ENCODE measurements at places on chromosomes 11 and 22. TPM values are rescaled to one million over a fixed set of nuclear protein-coding genes. Genes with fewer than 3 reads are reported as not detected.
A peak's percentile ranks its signal among the peaks of the same experiment; 100 is the strongest.

Gene TREH
- polyA plus RNA-seq, result 0.08 TPM

Gene CDC42BPG
- 8.5 TPM for polyA plus RNA-seq

Gene SYT8
- polyA plus RNA-seq, result 0.36 TPM

Gene MRGPRX3
- polyA plus RNA-seq, result not detected

Gene NUMA1
- polyA plus RNA-seq, result 285 TPM

Gene RPL27A
- polyA plus RNA-seq, result 2,802 TPM

Gene OR10V1
- polyA plus RNA-seq, result not detected

Gene NPAS4
- polyA plus RNA-seq, result 0.33 TPM

Gene IGLL1
- polyA plus RNA-seq, result 0.28 TPM

Gene TMPRSS6
- 0.61 TPM for polyA plus RNA-seq

Gene SPI1
- polyA plus RNA-seq, result 8.8 TPM

DNA sequence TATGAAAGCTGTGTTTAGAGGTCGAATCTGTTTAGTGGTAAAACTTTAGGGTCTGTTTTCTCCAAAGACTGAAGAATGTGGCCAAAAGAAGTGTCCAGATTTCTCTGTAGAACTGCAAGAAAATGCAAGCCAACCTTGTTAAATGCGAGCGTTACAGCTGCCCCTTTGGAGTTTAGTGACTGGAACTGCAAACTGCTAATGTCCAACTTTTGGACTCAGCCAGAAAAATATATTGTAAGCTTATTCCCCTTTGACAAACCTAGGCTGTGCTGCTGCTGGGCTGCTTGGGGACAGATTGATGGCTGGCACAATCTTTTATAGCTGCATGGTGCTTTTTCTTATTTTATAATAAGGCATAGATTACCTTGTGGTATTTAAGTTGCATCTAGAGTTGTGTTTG, 3.9 kb downstream of the TEAD1 start:
- DNase-seq, result no peak

GRCh38 chr11:113730887-113731726, 25.0 kb upstream of the TMPRSS5 start:
- peak; percentile 23 for DNase-seq

GRCh38 chr22:34161431-34162123, 241.3 kb upstream of the LARGE1 start:
- DNase-seq, result no peak

- no peak for DNase-seq
Observed at GRCh38 chr22:31625661-31626426, 36.2 kb downstream of the PISD start.

- DNase-seq, result no peak
Observed at GRCh38 chr11:42410251-42410955, 901.4 kb upstream of the API5 start.

DNA sequence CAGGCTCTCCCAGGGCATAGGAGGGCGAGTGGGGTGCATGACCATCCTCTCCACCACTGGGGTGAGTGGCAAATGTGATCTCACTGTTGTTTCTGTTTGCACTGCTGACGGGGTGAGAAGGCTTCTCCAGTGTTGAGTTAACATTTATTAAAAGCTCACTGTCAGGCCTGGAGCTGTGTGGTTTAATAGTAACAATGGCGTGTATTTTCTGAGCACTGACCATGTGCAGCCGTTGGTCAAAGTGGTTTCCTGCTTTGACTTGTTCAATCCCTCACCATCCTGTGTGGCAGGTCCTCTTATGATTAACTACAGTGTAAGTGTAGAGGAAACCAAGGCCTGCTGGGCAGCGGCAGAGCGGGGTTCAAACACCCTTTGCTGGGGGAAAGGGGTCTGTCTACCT, 4.4 kb downstream of the A4GALT start:
- DNase-seq, result no peak

GRCh38 chr22:17707526-17707925, 66.7 kb downstream of the BID start:
- no peak for DNase-seq

DNA sequence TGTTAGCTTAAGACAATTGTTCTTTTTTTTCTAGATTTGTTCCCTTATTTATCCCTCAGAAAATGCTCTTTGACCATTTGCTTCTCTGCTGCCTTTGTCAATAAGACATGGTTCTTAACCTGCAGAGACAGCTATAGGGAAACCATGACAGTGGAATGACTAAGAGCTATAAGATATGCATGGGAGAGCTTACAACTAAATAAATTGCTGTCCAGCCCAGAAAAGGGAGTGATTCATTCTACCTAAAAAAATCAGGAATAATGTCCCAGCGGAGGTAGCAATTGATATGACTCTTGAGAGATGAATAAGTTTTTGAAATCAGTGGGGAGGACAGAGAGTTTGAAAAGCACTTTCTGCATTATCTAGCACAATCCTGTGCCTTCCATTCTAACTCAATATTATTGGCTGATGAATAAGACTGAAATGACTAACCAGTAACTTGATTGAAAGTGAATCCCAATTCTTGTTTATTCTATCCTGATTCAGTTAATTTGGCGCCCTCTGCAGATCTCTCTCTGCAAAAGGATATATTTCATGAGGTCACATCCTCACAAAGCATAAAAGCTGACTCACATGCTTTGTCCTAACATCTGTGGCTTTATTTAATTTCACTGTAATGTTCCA, 680.5 kb upstream of the API5 start:
- DNase-seq, result peak; percentile 2

- no peak for DNase-seq
Observed at GRCh38 chr22:26835023-26835422, 177.6 kb downstream of the MIAT start.

- no peak for DNase-seq
Observed at GRCh38 chr11:118522571-118523072, 4.7 kb upstream of the TTC36 start.

DNA sequence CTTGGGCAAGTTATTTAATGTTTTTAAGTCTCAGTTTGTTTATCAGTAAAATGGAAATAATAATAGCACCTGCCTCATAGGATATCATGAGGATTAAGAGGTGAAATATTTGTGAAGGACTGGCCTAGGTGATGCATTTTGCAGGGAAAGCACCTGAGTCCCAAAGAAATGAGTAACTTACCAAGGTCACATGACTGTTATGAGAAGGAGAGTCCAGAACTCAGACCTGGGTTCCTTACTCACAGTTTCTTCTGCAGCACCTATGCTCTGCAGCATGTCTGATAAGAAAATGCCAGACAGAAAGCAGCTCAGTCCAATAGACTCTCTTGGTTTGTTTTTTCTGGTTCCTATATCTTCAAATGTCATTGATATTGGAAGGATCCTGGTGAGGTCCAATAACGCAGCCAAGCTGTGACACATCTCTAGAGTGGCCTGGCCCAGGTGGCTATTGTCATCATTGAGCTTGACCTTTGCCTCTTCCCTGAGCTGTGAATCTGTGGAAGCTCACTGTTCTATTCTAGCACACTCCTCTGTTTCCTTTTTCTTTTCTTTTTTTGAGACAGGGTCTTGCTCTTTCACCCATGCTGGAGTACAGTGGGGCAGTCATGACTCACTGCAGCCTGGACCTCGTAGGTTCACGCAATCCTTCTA, 174.7 kb upstream of the NAV2 start:
- no peak for DNase-seq

- no peak for DNase-seq
Observed at GRCh38 chr11:56950510-56950909, 38.2 kb upstream of the OR5AK2 start.

- no peak for DNase-seq
Observed at GRCh38 chr11:28104984-28105383, 3.0 kb downstream of the KIF18A start.

- DNase-seq, result peak; percentile 52
Observed at GRCh38 chr11:133134314-133135173, 397.8 kb downstream of the OPCML start.

DNA sequence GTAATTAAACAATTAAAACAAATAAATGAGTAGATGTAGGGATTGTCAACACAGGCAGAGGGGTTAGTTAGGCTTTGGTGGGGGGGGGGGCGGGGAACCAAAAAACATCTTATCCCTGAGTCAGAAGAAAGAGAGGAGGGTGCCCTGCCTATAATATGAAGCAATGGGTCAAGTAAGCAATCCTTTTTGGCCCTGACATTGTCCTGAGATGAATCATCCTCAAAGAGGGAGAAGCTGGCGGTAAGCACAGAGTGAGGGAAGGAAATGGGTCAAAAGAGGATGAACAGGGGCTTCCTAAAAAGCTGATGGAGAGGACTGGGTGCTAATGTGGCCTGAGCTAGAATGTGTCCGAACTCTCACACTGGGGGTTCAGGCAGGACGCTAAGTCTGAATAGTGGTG, 4.7 kb downstream of the OLFML1 start:
- no peak for DNase-seq

DNA sequence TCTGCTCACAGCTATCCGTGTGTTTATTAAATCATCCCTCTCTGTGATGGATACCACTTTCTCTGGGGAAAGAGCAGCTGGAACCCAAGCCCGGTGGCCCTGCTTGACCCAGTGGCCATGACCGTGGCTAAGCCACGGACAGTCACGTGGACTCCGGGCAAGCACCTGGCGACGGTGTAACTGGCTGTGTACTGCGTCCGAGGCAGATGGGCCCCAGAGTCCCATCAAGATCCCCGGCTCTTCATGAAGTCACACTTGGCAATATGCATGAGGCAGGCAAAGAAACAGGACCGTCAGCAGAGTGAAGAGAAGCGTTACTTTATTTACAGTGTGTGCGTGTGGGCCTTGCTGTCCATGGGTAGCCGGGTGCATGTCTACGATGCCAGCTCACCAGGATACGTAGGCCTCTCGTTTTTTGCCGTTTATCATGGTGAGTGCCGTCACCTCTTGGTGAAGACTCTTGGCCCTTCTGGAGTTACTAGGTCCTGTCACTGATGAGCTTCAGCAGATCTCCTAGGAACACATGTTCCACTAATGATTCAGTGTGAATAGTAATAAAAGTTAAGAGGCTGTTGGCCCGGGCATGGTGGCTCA, 366.3 kb downstream of the TBC1D22A start:
- no peak for DNase-seq

DNA sequence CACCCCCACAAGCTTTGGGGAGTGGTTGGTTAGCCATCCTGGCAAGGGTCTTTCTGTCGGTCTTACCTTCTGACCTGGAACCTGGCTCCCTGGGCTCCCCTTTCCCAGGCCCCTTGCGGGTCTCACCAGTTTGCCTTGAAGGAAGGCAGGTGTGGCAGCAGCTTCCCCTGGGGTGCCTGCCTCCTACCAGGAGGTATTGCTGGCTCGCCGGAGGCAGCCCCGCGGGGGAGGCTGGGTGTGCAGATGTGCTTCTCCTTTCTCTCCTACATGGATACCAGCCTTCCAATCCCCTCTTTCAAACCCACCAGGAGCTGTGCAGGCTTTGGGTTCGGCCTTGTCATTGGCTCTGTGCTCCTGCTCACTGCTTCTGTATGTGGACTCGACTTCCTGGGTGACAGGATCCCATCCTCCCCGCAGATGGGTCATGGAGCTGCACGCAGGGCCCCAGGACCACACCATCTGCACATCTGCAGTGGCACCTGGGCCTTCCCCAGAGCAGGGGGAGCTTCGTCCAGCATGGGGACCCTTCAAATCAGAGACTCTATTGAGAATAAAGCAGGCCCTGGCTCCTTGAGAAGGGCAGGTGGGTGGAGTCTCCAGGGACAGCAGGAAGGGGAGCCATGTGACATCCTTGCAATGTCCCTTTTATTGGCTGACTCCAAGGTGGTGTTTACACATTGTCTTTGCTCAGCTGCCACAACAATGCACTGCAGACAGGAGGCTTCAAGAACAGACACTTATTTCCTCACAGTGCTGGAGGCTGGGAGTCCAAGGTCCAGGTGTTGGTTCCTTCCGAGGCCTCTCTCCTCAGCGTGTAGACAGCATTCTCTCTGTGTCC, 592.0 kb downstream of the BRD1 start:
- no peak for DNase-seq

DNA sequence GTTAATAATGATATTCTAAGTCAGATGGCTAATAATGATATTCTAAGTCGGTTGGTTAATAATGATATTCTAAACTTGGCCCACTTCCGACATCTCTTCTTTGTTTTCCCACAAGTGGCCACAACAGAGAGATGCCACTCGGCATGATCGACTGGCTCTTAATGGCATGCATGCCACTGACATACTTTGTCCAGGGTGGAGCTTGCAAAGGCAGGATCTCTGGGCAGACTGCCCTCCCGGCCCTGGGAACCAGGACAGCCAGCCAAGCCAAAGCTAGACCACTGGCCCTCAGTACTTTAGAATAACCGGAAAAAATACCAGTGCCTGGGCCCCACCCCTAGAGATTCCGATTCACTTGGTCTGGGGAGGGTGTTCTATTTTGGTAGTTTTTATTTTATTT, 78.1 kb downstream of the KIAA1671 start:
- DNase-seq, result no peak

DNA sequence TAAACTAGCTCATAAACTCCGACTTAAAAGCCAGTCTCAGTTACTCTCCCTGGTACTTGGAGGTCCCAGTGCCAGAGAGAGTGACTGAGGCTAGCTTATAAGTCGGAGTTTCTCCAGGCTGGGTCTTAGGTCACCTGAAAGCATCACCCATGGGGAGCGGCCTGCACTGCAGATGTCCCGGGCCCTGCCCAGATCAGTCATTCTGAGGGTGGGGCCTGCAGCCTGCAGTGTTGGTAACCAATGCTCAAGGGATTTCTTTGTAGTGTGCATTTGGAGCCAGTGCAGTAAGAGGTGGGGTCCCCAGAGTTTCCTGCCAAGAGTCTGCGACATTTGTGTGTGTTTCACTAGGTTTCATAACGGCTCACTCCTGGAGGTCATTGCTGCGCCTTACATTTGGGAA, 14.8 kb downstream of the TAB1 start:
- no peak for DNase-seq

DNA sequence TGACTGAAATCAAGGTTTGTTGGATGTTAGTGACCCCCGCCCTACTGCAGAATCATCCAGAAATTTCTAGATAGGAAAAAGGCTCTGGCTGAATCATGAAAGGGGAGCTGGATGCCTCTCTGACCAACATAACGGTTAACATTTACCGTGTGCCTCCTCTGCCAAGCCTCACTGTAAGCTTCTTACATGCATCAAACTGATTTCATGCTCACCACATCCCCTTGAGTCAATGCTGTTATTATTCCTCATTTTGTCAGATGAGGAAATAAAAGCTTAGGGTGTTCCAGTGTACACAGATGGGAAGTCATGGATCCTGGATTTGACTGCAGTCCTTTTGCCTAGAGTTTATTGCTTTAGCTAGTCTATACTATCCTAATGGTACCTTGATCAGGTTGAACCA, 5.9 kb upstream of the HMOX1 start:
- DNase-seq, result no peak

- DNase-seq, result no peak
Observed at GRCh38 chr11:62593434-62594044, 2.2 kb upstream of the TUT1 start.

GRCh38 chr22:48635816-48636215, 1191.9 kb downstream of the BRD1 start:
- no peak for DNase-seq

- no peak for DNase-seq
Observed at GRCh38 chr22:24455751-24456426, 28.5 kb downstream of the ADORA2A start.

GRCh38 chr22:46173152-46173551, 22.8 kb downstream of the PPARA start:
- no peak for DNase-seq

GRCh38 chr11:76578654-76579055, 91.9 kb downstream of the LRRC32 start:
- DNase-seq, result peak; percentile 45

- no peak for DNase-seq
Observed at GRCh38 chr11:16889905-16890304, 124.3 kb downstream of the PLEKHA7 start.

Data from right lung (tissue), 10 donors.